CD14-positive monocyte (primary cell): ENCODE measurements at places on chromosomes 1 and 21.

DNA sequence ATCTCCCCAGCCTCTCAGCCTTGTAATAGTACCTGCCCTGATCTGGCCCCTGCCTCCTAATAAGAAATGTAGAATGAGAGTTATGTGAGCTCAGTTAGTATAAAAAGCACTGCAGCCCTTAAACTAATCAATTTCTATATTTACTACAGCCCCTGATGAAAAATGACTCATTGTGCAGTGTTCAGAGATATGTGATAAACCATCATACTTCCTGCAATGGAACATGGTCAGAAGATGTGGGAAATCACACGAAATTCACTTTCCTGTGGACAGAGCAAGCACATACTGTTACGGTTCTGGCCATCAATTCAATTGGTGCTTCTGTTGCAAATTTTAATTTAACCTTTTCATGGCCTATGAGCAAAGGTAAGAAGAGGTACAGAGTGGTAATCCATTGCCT, 176.8 kb upstream of the PDE4B start:
- no peaks in the 10 kb centered on the region for H3K27me3 ChIP-seq
- H3K4me1 ChIP-seq: peaks cover 5% of the 10 kb centered on the region
- no peak for DNase-seq
- no peak overlapping the region for H3K27ac ChIP-seq
- no peaks in the 10 kb centered on the region for H3K36me3 ChIP-seq

DNA sequence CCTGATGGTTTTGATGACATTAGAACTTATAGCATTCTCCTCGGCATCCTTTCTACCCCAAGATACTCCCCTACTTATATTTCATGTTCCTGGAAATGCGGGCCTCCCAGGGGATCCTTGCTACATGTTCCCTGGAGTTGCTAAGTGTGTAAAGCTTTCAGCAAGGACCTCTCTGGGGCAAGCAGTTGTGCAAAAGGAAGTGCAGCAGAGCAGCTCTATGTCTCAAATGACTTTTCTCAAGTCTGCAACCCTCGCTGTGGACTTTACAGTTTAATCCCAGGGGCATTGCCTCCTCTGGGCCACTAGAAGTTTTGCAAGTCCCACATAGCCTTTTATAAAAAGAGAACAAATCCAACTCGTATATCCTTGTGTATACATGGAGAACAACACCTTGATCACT, 20.8 kb upstream of the MNDA start:
- H3K27me3 ChIP-seq: no peaks in the 10 kb centered on the region
- peak overlapping the region; percentile 52 for H3K27ac ChIP-seq
- DNase-seq: peak; percentile 46
- no peaks in the 10 kb centered on the region for H3K36me3 ChIP-seq

- peaks cover 38% of the 10 kb centered on the region for H3K4me1 ChIP-seq
- DNase-seq: peak; percentile 72
- H3K4me3 ChIP-seq: no peak overlapping the region
- no peaks in the 10 kb centered on the region for H3K36me3 ChIP-seq
- no peak overlapping the region for H3K27ac ChIP-seq
- H3K27me3 ChIP-seq: no peaks in the 10 kb centered on the region
These were observed 80.3 kb upstream of the ARTN start for GRCh38 chr1:43853161-43853921.

- no peaks in the 10 kb centered on the region for H3K36me3 ChIP-seq
- H3K4me1 ChIP-seq: no peaks in the 10 kb centered on the region
- no peaks in the 10 kb centered on the region for H3K27me3 ChIP-seq
- H3K4me3 ChIP-seq: no peak overlapping the region
- no peak for DNase-seq
- H3K27ac ChIP-seq: no peak overlapping the region
These were observed 101.1 kb downstream of the PAX7 start for GRCh38 chr1:18731591-18732235.

DNA sequence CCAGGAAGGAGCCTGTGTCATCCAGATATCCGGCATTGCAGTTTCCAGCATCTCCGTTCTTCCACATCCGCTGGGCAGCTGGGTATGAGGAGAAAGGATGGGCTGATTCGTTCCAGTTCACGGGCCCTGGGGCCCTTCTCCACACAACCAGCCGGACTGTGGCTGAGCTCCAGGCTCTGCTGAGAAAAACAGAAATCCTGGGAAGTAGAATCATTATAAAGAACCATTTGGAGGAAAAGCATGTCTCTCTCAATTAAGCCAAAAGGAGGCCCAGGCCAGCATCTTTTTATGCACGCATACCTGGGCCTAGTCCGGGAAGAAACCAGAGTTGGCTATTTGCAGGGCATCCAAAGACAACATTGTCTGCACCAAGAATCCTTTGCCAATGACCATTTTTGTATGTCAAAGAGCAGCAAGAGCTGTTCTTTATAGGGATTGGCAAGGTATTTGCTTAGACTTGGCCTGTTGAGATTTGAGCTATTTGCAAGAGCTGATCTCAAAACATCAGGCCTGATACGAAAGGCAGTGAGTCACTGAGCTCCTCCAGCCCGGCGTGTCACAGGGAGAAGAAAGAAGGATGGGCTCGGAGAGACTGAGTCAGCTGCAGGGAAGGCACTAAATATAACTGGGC, 84.9 kb upstream of the ARHGEF16 start:
- H3K27me3 ChIP-seq: no peaks in the 10 kb centered on the region
- no peak for DNase-seq
- H3K4me3 ChIP-seq: no peak overlapping the region
- H3K36me3 ChIP-seq: no peaks in the 10 kb centered on the region

GRCh38 chr1:151546011-151546925, 6.2 kb downstream of the TUFT1 start:
- H3K4me1 ChIP-seq: peaks cover 1% of the 10 kb centered on the region
- no peak overlapping the region for H3K27ac ChIP-seq
- no peak for DNase-seq
- H3K36me3 ChIP-seq: no peaks in the 10 kb centered on the region
- peaks cover 5% of the 10 kb centered on the region for H3K27me3 ChIP-seq
- no peak overlapping the region for H3K4me3 ChIP-seq

GRCh38 chr1:18417316-18418269, 63.1 kb upstream of the KLHDC7A start:
- H3K27ac ChIP-seq: no peak overlapping the region
- H3K4me3 ChIP-seq: no peak overlapping the region
- DNase-seq: no peak
- H3K27me3 ChIP-seq: no peaks in the 10 kb centered on the region
- H3K36me3 ChIP-seq: no peaks in the 10 kb centered on the region
- no peaks in the 10 kb centered on the region for H3K4me1 ChIP-seq

DNA sequence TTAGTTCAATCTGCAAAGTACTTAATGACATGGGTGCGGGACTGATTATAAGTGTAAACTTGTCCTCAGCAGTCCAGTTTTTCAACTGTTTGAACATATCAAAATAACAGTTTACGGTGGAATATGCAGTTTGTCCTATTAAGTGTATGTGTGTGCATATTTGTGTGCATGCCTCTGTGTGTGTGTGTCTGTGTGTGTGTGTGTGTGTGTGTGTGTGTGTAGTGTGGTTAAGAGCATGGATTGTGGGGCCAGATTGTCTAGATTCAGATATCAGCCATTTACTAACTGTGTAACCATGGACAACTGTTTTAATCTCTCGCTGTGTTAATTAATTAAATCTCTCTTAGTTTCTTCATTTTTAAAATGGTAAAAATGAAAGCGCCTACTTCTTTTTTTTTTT, 39.0 kb downstream of the NEXN start:
- peak overlapping the region; percentile 53 for H3K27ac ChIP-seq
- peaks cover 11% of the 10 kb centered on the region for H3K4me1 ChIP-seq
- no peaks in the 10 kb centered on the region for H3K36me3 ChIP-seq
- DNase-seq: no peak
- no peaks in the 10 kb centered on the region for H3K27me3 ChIP-seq

GRCh38 chr1:3939242-3940080, 39.4 kb upstream of the C1orf174 start:
- H3K36me3 ChIP-seq: no peaks in the 10 kb centered on the region
- no peak for DNase-seq
- no peak overlapping the region for H3K4me3 ChIP-seq
- no peaks in the 10 kb centered on the region for H3K4me1 ChIP-seq
- no peaks in the 10 kb centered on the region for H3K27me3 ChIP-seq

DNA sequence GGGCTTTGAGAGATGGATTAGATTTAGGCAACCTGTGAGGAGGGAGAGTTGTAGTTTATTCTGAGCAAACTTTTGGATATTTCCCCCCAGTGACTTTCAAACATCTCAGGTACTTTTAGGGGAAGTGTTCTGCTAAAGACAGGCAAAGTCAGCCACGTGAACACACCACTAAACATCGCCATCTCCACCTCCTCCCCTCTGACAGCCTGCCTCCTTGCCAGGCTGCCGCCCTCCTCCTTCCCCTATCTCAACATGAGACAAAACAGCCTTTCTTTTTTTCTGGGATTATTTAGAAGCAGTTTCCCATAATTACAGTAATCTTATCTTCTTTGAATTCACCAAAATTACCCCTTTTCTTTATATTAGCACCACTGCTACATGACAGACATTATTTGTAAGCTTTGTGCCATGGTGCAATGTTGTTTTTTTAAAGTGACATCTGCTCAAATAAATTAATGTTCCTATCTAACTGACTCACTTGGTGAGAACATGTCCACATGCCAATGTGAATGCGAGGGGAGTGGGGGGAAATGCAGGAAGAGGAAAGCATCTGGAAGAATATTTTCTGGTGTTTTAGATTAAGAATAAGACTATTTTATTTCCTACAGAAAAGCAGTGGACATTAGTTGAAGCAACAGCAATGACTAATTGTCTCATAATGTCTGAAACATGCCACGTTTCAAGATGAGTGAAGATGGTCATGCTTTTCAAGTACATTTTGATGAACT, 147.8 kb upstream of the ATP1B1 start:
- H3K4me3 ChIP-seq: no peak overlapping the region
- no peak for DNase-seq
- H3K27ac ChIP-seq: no peak overlapping the region
- H3K4me1 ChIP-seq: no peaks in the 10 kb centered on the region
- H3K36me3 ChIP-seq: no peaks in the 10 kb centered on the region

GRCh38 chr1:65196926-65197325, 48.9 kb downstream of the AK4 start:
- no peaks in the 10 kb centered on the region for H3K36me3 ChIP-seq
- no peak overlapping the region for H3K27ac ChIP-seq
- H3K4me1 ChIP-seq: peaks cover 6% of the 10 kb centered on the region
- no peak for DNase-seq

DNA sequence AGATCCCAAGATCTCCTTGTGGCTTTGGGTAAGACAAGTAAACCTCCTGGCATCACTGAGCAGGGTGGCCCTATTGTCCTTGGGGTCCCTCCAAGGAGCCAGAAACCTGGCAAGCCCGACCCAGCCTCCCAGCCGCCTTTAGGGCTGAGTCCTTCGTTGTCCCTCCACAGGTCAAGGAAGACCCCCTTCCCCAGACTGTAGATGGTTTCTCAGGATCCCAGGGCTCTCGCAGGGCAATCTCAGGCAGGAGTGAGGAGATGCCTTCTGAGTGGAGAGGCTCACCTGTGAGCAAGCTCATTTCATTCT, 71.6 kb upstream of the CSF3R start:
- no peaks in the 10 kb centered on the region for H3K36me3 ChIP-seq
- H3K4me1 ChIP-seq: no peaks in the 10 kb centered on the region
- H3K27ac ChIP-seq: no peak overlapping the region
- DNase-seq: no peak
- no peak overlapping the region for H3K4me3 ChIP-seq

DNA sequence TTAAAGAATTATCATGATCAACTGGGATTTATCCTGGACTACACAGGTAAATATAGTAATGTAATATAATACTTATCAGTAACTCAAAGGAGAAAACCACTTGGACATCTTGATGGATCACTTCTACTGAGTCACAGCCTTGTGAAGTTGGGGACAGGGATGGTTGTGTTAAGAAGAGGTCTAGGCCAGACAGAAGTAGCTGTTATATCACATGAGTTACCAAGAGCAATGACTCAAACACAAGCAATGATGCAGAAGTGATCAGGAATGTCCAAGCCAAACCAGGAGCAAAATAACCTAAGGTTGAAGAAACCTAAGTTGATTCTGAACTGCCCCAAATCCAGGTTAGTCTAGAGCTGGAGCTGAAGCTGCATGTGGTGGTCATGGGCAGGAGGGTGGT, 424.5 kb upstream of the DAB1 start:
- no peaks in the 10 kb centered on the region for H3K36me3 ChIP-seq
- no peaks in the 10 kb centered on the region for H3K4me1 ChIP-seq
- no peak for DNase-seq
- H3K4me3 ChIP-seq: no peak overlapping the region
- H3K27ac ChIP-seq: no peak overlapping the region
- no peaks in the 10 kb centered on the region for H3K27me3 ChIP-seq

DNA sequence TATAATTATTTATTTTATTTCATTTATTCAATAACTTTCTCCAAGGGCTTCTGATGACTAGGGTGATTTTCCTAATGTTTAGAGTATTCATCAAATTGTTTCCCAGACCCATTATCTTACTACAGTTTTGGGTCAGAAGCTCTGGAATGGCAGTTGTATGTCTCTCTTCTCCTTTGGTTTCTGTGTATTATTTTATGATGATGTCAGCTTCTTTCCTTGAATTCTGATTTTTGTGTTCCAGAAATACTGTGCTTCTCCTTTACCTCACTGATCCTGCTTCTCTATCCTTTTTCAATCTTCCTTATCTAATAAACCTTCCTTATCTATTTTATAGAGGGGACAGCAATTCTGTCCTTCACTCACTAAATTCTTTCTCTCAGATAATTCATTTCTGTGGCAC, 48.8 kb downstream of the LRRC8B start:
- DNase-seq: no peak
- H3K4me1 ChIP-seq: no peaks in the 10 kb centered on the region
- H3K4me3 ChIP-seq: no peak overlapping the region

- H3K27ac ChIP-seq: no peak overlapping the region
- no peaks in the 10 kb centered on the region for H3K4me1 ChIP-seq
- DNase-seq: no peak
- H3K36me3 ChIP-seq: no peaks in the 10 kb centered on the region
- H3K4me3 ChIP-seq: no peak overlapping the region
- H3K27me3 ChIP-seq: no peaks in the 10 kb centered on the region
These were observed 10.6 kb upstream of the GIPC2 start for GRCh38 chr1:78035121-78035520.

DNA sequence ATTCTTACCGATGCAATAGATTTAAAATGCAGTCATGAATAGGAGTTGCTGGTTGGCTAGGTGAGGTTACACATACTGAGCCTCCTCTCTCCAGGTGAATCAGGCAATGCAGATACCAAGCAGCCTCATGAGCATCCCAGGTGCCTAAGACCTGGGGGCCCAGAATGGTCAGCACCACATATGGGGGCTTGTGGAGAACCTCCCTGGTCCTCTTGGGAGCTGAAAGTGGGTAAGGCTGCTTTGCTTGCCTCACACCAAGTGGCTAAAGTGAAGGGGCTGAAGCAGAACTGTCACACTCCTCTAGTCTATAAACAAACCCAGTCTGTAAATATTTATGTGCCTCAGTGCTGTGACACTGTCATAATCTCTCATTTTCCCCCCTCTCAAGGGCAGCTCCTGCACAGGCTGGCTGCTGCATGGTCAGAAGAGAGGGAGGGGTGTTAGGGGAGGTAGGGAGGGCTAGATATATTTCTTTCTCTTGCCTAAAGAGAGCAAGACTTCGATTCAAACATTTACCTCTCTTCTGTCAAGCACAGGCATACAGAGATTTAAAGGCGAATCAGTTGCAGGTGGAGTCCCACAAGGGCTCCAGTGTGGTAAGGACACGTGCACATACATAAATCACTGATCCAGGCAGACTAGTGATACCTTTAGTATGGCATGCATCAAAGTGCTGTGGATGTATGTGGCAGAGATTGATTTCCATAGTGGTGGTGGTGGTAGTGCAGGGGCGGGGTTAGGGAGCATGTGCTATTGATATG, 157.9 kb upstream of the TNR start:
- H3K27ac ChIP-seq: no peak overlapping the region
- H3K4me3 ChIP-seq: no peak overlapping the region
- no peaks in the 10 kb centered on the region for H3K4me1 ChIP-seq
- DNase-seq: no peak

- H3K4me1 ChIP-seq: peaks cover 25% of the 10 kb centered on the region
- no peak for DNase-seq
- H3K36me3 ChIP-seq: no peaks in the 10 kb centered on the region
- no peaks in the 10 kb centered on the region for H3K27me3 ChIP-seq
- H3K27ac ChIP-seq: no peak overlapping the region
These were observed 264.6 kb downstream of the HHIPL2 start for GRCh38 chr1:222283147-222283768.
